ENCODE measurements at places on chromosomes 12 and 14.
A peak's percentile ranks its signal among the peaks of the same experiment; 100 is the strongest.

DNA sequence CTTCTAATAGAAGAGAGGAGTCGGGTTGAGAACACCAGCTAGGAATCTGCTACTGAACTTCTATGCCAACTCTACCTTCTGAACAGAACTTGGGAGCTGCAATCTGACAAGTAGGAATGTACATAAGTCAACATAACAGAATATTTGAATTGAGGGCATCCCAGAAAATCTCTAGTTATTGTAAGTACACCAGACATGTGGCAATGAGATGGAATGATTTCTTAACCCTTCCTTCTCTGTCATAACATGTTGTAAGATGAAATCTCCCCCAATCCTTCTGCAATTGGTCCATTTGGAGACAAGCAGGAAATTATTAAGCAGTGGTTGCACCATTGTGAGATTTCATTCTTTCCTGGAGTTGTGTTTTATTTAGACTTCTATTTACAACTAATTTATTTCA, 68.7 kb upstream of the TMPO start:
- DNase-seq, result no peak

- DNase-seq, result no peak
These were observed 57.8 kb downstream of the B4GALNT3 start for GRCh38 chr12:517538-517937.

DNA sequence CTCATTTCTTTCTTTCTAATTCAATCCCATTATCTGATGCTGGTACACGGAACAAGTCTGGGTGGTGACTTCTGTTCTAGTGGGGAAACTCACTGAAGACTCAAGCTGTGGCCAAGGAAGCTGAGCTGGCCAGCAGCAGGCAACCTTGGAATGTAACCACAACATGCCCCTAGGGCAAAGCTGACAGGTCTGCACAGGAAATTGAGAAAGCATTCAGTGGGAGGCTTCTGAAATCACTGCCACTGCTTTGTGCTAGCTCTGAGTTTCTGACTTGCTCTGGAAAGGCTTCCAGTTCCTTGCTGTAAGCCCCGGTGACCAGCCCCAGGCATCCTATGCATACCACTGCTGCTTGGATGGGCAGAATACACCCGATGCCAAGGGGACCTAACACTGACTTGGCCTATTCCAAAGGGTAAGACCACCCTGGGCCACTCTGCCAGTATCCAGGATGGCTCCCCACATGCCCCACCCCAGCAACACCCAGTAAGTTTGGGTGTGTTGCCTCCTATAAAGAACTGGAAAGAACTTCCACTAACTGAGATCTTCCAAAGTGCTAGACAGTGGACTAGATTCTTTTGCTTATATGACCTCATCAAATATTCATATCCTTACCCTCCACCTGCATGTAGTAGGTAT, 84.5 kb upstream of the CDKN3 start:
- peak; percentile 22 for DNase-seq

DNA sequence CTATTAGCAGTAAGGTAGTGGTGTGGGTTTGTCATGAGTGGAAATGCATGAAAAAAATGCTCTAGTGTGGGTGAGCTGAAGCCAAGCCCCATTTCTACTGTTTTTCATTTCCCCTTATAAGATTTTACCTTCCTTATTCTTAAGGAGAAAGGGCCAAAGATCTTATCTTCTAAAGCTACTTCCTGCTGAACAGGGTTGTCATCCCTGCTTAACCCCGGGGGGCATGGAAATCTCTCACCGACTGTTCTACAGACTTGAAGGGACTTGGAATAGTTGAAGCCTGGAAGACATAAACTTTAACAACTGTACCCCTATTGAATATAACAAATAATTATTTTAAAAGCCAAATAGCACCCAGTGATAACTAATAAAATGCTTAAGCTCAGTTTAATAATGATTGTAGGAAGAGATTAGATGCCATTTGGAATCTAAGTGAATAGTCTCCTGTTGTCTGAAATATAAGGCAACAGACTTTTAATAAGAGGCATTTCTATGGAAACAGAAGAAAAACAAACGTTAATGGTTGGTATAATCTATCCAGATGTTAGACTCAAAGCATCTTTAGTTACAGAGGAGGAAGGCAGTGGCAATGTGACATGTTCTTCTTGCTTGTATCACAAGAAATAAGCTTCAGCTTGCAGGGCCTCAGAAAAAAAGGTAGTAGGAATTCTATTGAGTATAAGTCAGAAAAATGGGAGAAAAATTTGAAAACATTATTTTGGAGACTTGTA, 1.8 kb upstream of the GMFB start:
- DNase-seq, result no peak

DNA sequence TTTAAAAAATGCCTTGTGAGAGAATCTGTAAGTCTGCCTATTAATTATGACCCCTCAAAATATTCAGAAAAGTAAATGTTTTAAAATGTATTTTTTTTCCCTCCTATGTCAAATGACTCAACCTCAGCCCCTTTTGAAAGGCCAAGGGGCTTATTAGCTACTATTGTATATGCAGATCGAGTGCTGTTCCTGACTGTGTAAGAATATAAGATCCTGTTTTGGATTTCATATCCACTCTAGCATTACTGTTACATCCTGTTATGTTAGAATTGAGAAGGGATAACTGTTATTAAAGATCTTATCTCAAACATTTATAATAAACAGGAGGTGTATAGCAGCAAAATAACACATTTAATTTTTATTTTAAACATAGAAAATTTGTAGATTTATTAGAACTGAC, 46.6 kb upstream of the TPH2 start:
- no peak for DNase-seq

- no peak for DNase-seq
These were observed 32.5 kb upstream of the SSPN start for GRCh38 chr12:26162905-26163304.

- no peak for DNase-seq
These were observed 270.6 kb downstream of the SLC6A15 start for GRCh38 chr12:84641940-84642545.

GRCh38 chr14:85535321-85535720, 5.4 kb downstream of the FLRT2 start:
- DNase-seq, result no peak

DNA sequence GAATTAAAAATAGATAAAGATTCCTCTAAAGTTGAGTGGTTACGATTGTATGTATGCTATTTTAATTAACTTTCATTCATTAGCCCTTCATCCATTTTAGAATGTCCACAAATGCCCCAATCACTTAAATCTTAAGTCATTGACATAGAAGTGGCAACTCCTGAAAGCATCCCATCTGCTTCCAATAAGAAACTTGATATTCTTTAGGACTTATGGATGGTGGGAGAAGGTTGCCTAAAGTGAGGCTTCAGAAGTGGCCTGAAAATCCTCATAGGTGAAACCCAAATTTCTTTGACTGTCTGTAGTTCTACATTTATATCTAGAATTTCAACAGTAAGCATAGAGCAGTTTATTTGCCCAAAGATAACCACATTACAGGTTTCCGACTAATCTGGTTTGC, 161.7 kb upstream of the HMGA2 start:
- no peak for DNase-seq

GRCh38 chr12:103441437-103442181, 54.2 kb downstream of the C12orf42 start:
- no peak for DNase-seq

- DNase-seq, result peak; percentile 91
These were observed 914 bp upstream of the CCND2 start for GRCh38 chr12:4272424-4273272.

DNA sequence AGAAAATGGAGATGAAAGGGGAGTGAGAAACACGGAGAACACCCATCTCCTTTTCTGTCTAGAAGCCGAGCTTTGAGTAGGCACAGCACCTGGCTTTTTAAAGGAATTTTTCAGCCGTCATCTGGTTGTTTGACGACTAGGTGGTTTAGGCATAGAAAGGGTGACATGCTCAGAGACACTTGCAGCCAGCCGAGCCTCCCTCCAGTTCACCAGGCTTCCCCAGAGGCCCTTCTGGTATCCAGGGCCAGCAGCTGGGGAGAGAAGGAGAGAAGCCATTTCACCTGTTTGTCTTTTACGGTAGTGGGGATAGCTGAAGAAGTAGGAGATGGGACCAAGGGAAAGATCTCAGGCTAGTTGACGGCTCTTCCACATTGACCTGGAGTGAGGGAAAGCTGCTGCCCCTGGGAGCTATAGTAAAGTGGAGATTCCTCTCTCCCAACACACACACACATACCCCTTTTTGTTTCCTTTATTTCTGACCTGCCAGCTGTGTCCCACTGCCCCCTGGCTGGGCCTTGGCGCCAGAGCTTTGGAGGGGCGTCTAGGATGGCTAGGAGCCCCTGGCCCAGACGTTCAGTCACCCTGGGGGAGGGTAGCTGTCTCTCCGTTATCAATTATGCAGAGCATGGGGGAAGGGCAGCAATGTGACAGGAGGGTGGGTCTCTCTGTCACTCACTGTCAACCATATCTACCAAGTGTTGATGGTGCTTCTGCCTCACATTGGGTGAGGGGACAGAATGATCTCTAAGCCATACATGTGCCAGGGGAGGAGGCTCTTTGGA, 5.5 kb downstream of the MAP3K12 start:
- DNase-seq, result peak; percentile 82

DNA sequence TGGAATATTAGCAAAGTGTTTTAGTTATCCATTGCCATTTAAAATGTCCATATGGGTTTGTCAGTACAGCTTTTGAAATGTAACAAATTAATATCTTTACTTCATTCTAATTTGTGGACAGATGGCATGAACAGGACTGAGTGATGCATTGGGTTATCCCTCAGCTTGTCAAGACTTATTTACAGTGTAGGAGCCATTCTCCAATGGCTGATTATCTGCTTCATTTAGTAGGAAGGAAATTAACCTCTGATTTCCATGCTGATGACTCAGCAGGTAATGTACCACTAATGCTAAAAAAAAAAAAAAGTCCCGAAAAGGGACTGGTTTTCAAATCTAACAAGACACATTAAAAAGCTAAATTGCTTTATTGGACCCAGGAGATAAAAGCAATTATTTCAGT, 1149.0 kb upstream of the USP15 start:
- DNase-seq, result no peak

DNA sequence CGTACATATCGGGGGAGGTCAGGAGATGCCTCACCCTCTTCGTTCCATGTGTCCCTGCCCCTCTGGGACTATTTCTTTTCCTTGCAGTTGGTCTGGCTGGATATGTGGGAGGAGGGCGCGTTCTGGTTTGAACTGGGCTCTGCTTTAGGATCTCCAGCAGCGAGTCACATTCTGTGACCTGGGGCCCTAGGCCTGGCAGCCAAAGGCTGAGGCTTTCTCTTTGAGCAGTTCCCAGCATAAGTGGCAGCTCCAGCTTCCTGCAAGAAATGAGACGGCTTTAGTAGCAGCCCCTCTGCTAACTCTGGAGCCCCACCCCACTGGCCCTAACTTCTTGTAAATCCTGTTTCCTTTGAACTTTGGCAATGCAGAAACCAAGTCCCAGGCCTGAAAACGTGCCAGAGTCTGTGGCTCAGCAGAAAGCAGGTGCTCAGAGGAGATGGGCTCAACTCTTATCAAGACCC, 274.8 kb downstream of the DPF3 start:
- no peak for DNase-seq

- no peak for DNase-seq
These were observed 64.8 kb downstream of the WSCD2 start for GRCh38 chr12:108193917-108194316.

DNA sequence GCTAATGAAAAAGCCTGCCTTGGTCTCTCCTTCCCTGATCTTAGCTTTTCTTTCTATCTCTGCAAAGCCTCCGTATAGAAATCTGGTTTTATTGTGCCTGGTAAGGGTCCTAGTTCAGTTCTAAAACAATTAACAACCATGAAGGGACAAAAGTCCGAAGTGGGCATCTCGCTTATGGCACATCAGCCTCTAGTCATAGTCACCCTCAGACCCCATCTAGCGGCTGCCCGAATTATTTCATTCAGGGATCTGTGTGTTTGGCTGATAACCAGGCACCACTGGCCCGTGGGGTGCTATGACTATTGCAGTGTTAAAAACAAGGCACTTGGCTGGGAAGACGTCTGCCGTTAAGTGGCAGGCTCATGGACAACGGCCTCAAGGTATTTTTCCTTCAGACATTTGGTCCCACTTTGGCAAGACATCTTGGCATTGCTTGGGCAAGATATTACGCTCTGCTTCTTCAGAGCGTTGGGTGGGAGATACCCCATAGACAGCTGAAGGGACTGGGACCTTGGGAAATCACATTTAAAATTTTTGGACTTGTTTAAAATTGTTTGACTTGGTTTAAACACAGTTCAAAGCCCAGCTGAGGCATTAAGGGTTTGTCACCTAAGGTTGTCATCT, 87.1 kb downstream of the SINHCAF start:
- peak; percentile 87 for DNase-seq

GRCh38 chr12:74624201-74624600, 86.6 kb downstream of the ATXN7L3B start:
- DNase-seq, result no peak

GRCh38 chr12:44655846-44656245, 220.3 kb downstream of the NELL2 start:
- no peak for DNase-seq

DNA sequence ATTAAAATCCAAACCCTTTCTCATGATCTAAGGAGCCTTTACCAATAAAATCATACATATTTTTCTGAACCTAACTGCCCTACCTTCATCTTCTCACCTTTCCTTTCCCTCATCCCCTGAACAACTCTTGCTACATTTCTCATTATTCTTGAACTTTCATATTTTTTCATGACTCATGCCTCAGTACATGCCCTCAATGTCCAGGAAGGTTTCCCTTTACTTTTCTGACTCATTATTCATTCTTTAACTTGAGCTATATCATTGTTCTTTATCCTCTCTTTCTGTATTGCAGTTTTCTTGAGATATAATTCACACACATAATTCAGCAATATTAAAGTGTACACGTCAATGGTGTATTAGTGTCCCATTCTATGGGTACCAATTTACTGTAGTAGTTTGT, 231.0 kb downstream of the ALG10B start:
- no peak for DNase-seq

DNA sequence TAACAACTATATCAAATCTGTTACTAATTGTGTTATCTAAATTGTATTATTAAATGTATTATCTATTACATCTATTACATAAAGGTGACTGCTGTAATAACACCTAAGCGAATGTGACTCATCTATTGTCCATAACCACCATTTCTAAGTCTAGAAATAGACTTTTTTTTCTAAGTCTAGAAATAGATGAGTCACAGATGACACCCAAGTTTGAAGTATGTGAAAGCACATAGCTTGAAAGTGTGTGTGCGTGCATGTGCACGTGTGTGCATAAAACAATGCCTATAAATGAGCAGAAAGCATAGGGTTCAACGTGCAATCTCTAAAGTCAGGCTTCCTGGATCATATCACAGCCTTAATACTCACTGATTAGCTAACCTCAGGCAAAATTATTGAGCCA, 451.3 kb upstream of the USP15 start:
- no peak for DNase-seq

- no peak for DNase-seq
These were observed 362.2 kb downstream of the CCDC91 start for GRCh38 chr12:28552251-28552970.

DNA sequence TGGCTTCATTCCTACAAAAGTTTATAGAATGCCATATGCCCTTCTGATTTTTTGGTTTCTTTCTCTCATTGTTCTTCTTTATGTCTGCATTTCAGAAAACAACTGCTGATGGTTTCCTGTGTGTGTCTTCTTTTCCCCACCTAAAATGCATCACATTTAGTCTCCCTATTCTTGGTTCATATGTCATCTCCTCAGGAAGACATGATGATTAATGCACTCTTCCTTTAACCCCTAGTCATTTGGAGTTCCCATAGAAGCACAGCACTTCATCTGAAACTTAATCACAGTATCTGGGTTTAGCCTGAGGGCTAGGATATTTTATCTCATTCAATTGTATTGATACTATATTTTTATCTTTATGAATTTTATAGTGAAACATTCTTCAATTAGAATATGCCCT, 21.5 kb downstream of the GNPNAT1 start:
- no peak for DNase-seq

Data from lower leg skin (tissue), 4 donors.